ENCODE measurements at places on chromosomes 6 and 20. TPM values are rescaled to one million over a fixed set of nuclear protein-coding genes. Genes with fewer than 3 reads are reported as not detected.

CST4 gene
- not detected for total RNA-seq

TCP11 gene
- total RNA-seq, result not detected

CGA gene
- 0.85 TPM for total RNA-seq

ID4 gene
- 3.3 TPM for total RNA-seq

FOXP4 gene
- total RNA-seq, result 12.9 TPM

SH3BGRL2 gene
- 5.1 TPM for total RNA-seq

STMN3 gene
- 3.9 TPM for total RNA-seq

KIF25 gene
- 0.18 TPM for total RNA-seq

GRCh38 chr20:45919542-45920399 lies 7.8 kb upstream of the PLTP start:
- DNase-seq, result peak; percentile 74

DNA sequence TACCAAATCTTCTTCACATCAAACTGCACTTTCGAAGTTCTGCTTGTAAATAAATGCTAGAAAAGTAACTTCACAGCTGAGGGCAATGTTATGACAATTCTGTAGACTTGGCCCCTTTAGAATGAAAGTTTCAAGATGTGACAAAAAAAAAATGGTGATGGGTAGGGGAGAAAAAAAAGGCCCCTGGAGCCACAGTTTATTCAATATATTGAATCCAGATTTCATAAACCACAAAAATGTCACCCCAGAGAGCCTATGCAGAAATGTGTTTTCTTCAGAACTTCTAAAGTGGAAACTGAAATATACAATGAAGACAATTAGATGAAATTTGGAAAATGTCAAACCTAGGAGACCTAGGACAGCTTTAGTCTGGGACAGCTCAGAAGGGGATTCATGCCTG lies 143.1 kb downstream of the EDN3 start:
- no peak for DNase-seq

DNA sequence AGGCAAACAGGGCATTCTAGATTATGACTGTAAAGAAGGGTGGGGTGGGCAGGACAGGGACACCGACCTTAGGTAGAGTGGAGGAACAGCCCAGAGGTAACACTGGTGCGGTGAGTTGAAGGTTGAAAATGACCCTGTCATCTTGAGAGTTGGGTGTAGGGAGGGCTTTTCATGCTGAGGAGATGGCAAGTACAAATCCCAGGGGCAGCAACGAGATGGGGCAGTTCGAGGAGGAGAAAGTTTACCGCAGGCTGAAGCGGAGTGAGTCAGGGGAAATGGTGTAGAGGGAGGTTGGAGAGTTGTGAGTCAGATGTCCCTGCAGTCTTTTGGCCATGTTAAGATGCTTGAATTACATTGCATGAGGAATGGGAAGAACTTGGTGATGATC lies 101.1 kb downstream of the HIVEP1 start:
- no peak for DNase-seq

DNA sequence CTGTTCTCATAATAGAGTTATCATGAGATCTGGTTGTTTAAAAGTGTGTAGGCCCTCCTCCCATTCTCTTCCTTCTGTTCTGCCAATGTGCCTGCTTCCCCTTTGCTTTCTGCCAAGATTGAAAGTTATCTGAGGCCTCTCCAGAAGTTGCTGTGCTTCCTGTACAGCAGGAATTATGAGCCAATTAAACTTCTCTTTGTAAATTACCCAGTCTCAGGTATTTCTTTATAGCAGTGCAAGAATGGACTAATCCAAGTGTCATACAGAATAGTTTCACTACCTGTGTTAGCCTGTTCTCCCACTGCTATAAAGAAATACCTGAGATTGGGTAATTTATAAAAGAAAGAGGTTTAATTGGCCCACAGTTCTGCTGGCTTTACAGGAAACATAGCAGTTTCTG lies 100.0 kb downstream of the CD24 start:
- no peak for DNase-seq

- no peak for DNase-seq
These were observed 540.7 kb upstream of the BTBD3 start for GRCh38 chr20:11376998-11377397.

- DNase-seq, result no peak
These were observed 194.2 kb upstream of the CNR1 start for GRCh38 chr6:88360203-88360797.

DNA sequence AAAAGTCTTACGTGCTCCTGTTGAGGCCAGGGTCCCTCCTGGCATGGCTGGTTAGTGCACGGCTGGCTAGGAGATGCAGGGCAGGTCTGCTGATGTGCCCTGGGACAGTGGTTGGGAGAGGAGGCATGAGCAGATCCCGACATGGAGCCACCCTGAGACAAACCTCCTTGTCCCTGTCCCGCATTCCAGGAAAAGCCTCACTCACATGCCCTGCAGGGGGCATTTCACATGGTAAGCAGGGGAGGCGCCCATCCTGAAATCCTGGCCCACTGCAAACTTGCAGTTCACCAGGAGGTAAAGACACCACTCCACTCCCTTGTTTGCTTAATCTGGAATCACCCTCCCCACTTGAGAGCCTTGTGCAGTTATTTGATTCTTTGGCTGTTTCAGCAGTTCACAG lies 116.7 kb upstream of the SLC24A3 start:
- DNase-seq, result no peak

DNA sequence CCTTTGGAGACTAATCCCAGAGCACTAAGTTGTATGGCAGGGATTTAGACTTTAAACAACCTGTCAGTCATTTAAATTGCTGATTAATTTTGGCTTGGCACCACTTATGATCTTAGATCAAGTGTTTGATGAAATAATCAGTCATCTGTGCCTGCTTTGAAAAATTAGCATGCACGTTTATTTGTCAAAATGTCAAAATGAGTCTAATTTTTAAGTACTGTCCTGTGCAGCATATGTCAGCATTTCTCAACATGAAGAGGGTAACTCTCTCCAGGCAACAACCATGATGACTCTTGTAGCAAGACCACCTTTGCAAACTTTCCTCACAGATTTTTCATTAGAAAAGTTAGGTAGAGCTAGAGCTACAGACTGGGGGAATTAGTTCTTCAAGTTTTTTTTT lies 155.7 kb upstream of the GJE1 start:
- DNase-seq, result no peak

GRCh38 chr20:62553838-62554161 lies 78.0 kb upstream of the GATA5 start:
- no peak for DNase-seq

DNA sequence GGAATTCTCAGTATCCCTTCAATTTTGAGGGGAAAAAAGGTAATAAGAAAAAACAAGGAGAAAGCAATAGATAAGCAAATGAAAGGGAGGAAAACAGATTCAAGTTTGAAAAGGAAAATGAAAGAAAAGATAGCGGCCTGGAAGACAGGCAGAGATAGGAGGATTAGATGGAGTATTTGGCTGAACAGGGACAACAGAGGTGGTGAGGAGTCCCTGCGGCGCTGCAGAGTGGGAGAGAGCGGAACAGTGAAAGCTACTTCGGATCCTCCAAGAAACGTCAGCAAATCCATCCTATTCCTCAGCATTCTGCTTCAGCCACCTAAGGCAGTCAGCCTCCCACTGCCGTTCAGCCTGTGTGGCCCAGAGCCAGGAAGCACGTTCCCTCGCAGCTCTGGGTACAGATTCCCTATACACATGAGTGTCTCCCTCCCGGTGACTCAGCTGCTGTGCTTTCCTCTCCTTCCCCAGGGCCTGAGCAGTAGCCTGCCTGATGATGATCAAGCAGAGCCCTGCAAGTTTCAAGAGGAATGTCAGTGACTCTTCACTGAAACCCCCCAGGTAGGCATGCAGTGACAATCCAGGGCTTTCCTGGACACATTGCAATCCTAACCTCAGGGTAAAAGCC lies 43.4 kb upstream of the CDYL start:
- DNase-seq, result peak; percentile 49

DNA sequence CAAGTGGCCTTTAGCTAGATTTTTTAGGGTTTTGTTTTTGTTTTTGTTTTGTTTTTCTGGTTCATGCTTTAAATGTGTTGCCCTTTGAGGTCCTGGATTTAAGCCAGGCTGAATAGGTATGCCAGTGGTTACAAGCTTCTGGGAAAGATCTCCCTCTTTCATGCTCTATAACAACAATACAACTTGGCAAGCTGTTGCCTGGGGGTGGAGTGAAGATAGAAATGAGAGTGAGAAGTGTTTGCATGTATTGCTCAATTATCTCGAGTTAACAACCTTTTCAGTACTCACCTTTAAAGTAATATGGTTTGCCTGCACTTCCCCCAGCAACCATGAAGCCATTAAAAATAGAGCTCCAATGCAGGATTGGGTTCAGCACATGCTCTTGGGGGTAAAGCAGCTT lies 19.2 kb upstream of the HAO1 start:
- DNase-seq, result no peak

DNA sequence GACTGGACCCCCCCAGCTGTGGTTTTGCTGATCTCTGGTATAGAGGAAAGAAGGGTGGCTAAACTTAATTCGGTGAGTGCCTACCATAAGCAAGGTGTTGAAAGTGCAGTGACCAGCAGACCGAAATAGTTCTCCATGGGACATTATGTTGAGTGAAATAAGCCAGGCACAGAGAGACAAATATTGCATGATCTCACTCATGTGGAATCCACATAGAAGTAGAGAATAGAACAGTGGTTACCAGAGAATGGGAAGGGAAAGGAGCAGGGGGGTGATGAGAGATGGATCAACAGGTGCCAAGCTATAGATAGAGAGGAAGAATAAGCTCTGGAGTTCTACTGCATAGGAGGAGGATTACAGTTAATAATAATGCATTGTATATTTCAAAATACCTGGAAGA lies 9.7 kb upstream of the GCNT2 start:
- no peak for DNase-seq

- no peak for DNase-seq
These were observed 47.6 kb downstream of the CHD6 start for GRCh38 chr20:41570557-41570956.

DNA sequence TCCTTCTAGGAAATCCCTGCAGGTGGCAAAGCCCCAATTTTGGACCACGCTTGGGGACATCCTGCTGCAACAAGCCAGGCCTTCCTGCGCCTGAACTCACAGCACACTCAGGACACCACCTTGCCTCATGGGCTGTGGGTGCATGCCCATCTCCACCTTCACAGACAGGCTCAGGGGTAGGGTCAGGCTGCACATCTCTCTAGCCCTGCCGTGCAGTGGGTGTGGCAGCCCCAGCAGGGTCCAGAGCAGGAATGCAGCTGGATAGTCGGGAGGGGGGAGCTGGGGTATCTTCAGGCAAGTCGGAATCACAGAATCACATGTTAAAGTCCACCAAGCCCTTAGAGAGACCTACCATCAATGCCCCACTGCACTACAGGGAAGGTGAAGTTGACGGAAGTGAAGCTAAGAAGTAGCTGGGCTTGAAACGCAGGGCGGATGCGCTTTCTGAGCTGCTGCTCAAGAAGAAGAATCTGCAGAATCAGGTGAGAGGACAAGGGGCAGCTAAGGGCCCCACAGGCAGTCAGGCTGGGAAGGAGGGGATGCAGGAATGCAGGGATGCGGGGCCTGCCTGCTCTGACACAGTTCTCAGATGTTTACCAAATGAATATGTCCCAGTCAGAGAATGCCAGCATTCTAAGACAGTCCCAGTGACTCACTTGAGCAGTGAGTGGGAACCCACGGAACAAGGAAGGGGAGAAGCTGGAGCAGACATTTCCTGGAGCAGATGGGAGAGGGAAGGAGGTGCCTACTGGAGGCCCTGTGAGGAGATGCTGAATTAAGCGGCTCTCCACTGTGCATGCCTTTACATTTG lies 11.3 kb downstream of the SERPINB6 start:
- no peak for DNase-seq

DNA sequence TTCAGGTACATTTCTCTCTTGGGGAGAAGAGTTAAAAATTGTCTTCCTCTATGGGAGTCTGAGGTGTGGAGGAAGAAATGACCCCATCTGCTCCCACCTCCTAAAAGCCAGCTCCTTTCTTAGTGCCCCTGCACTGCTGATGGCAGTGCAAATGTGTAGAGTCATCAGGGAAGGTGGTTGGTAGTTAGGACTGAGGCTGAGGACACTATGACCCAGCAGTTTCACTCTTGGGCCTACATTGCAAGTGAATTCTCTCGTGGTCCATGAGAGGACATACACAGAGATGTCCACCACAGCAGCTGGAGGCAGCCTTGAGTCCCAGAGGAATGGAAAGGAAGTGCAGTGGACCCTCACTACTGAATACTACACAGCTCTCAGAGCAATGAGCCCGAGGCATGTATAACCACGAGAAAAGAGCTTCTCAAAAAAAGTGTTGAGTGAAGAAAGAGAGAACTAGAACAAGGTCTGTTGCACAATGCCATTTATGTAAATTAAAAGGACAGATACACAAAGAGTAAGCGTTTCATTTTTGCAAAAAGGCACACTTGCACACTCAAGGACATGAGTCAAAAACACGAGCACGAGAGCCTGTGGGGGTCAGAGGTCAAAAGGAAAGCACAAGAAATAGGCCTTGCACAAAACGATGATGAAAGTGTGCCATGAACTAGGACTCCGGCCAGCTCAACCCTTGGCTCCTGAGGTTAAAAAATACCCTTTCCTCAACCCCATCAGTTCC lies 308.2 kb upstream of the PRND start:
- no peak for DNase-seq
